Activated effector memory CD4-positive, alpha-beta T cell treated with Interleukin-2 at 50 U/mL for 16 hours (primary cell): ENCODE measurements at places on chromosomes 6 and 20.

DNA sequence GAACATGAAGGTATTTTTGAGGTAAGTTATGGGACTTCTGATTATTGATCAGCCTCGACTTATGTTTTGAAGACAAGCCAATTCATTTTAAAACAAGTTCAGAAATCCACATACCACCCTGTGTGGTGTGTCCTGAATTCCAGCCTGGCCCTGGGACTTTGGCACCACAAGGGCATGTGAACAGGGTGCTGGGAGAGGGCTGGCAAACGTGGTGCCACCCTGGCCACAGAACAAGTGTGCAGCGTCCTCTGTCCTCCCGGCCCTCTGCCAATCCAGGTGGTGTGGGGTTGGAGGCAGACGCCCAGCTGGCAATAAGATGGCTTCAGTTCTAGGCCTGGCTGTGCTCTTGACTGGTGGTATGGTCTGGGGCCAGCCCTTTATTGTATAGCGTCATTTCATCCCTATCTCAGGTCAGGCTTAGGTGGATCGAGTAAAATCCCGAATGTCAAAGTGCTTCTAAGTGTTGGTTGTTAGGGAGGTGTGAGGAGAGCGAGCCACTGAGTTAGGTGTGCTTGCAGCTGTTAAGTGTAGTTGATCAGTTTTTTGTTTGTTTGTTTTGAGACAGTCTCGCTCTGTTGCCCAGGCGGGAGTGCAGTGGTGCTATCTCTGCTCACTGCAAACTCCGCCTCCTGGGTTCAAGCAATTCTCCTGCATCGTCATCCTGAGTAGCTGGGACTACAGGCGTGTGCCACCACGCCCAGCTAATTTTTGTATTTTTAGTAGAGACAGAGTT lies 84.2 kb downstream of the RNF144B start:
- DNase-seq, result no peak

GRCh38 chr20:1619861-1620444 lies at the start of gene SIRPB1:
SIRPB1 (minus strand) TSS chr20:1620009; CDS start chr20:1619944, 65 bp downstream.
- no peak for DNase-seq

- no peak for DNase-seq
Observed at GRCh38 chr20:53711333-53712211, 117.9 kb upstream of the ZNF217 start.

- peak; percentile 35 for DNase-seq
Observed at GRCh38 chr6:32972353-32973143, 4.2 kb downstream of the BRD2 start.

DNA sequence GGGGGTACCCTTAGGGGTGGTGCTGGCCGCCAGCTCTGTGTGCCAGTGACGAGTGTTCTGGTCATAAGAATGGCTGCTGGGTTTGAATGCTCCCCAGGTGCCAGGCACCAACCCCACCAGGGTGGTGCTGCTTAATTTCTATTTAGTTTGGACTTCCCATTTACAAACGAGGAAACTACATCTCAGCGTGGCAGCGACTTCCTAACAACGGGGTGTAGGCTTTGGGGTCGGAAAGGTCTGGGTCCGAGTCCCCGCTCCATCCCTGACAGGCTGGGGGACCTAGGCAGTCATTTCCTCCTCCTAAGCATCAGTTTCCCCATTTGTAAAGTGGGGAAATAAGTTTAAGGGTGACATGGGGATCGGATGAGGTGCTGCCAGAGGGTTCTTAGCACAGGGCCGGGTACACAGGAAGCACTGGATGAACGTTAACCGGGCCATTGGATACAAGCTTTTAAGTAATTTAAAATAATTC lies 30.3 kb downstream of the CEBPB start:
- DNase-seq, result no peak

- no peak for DNase-seq
Observed at GRCh38 chr6:164097551-164098398, 683.3 kb downstream of the QKI start.

DNA sequence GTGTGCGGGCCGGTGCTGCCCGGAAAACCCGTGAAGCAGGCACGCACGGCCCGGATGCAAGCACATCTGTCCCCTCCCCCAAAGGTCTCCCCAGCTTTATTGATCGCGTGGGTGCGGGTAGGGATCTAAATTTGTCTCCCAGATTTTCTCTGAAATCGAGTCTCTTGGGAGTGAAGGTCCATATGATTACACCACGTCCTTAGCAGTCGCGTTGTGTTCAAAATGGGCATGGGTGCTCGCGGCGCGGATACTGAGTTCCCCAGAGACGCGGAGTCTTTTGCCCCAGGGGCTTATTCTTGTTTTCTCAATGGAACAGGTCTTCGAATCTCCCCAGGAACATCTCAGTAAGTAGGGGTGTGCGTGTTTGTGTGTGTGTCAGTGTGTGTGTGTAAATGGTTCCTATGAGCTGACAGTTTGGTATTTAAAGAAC lies 2.8 kb upstream of the ZNF292 start:
- no peak for DNase-seq

GRCh38 chr20:44810391-44811149 lies at the start of gene RIMS4:
RIMS4 (minus strand) TSS chr20:44810546; CDS start chr20:44810271, 275 bp downstream.
- no peak for DNase-seq

DNA sequence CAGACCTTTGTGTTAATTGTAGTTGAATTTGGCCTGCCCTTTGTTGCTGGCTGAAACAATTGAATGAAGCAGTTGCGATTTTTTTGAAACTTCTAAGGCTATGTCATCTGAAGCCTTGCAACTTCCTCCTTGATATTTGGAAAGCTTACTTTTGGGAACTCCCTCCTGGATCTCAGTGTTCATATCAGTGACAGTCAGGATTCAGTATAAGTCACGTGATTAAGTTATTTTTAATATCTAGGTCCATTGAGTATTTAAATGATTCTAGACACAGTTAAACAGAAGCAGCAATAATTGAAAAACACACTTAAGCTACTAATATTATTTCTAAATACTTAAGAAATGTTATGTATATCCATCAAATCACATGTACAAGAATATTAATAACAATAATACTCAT lies 951.3 kb downstream of the GRIK2 start:
- no peak for DNase-seq

GRCh38 chr6:166167258-166167731 lies 356 bp downstream of the TBXT start:
- DNase-seq, result no peak

DNA sequence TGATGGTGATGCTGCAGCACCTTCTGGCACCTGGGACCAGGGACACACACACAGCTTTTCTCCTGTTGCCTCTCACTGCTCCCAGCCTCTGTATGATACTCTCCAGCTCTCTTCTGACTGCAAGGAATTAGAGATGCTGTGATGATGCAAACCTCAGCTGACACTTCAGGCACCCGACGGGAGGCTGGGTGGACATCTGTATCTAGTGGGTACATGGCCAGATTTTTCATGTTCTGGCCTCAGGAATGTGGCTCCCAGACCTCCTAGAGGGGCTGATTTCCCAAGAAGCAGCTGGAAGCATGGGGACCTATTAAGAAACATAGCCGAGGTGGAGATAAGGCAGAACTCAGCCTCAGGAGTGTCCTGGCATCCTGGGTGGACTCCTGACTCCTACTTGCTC lies 6.8 kb upstream of the EPB41L1 start:
- no peak for DNase-seq

DNA sequence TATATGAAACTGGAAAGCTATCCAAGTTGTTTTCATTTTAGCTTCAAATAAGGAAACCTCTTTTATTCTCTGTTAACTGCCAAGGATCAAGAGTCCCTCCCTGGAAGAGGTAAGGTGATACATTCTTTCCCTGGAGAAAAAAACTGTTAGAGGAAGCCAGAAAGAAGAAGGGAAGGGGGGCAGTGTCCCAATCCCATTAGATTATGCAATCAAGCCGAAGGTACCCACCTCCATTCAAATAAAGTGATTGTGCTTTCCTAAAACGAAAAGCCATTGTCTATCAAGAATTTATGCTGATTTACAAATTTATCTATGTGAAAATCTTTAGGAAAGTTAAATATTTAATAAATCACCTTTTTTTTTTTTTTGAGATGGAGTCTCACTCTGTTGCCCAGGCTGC lies 9.5 kb upstream of the UQCC1 start:
- no peak for DNase-seq

GRCh38 chr6:149084026-149084425 lies 233.5 kb upstream of the TAB2 start:
- DNase-seq, result no peak

- DNase-seq, result peak; percentile 64
Observed at GRCh38 chr20:25407311-25408169, at the start of gene GINS1. GINS1 (plus strand) TSS chr20:25407673; CDS start chr20:25407821, 148 bp downstream.

- DNase-seq, result no peak
Observed at GRCh38 chr20:33948480-33948879, 45.2 kb upstream of the RALY start.

GRCh38 chr6:1087154-1087843 lies 224.6 kb upstream of the FOXQ1 start:
- DNase-seq, result no peak

DNA sequence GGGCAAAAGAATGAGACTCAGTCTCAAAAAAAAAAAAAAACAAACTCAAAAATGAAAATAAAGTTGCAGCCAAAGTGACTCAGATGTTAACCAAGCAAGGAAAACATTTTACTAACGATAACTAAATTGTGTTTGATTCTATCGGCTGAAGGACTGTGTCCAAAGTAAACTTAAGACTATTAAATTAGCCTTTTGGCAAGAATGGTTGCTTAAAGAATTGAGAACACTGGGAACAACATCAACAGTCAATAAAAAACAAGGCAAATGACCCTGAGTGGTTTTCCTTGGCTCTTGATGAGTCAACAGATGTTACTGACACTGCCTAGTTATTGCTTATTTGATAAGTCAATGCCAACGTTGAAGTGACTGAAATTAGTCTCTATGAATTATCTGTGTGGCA lies 36.7 kb downstream of the POU3F2 start:
- DNase-seq, result no peak

GRCh38 chr20:63142933-63143332 lies 73.0 kb downstream of the YTHDF1 start:
- DNase-seq, result no peak

- DNase-seq, result no peak
Observed at GRCh38 chr6:131331873-131332781, 196.9 kb downstream of the AKAP7 start.

DNA sequence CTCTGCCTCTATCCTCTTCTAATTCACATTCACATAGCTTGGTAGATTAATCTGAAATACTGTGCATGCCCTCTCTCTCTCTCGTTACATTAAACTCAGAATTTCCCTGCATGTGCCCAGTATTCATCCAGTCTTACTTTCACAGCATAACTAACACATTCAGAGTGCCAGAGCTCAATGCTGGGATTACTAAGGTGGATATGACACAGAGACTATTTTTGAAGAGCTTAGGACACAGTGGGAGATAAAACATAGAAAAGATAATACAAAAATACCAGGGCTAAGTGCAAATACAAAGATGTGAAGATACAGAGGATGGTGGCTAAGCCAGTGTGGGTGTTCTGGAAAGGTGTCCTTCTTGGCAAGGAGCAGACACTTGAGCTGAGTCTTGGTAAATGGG lies 6.3 kb downstream of the SYNE1 start:
- no peak for DNase-seq

DNA sequence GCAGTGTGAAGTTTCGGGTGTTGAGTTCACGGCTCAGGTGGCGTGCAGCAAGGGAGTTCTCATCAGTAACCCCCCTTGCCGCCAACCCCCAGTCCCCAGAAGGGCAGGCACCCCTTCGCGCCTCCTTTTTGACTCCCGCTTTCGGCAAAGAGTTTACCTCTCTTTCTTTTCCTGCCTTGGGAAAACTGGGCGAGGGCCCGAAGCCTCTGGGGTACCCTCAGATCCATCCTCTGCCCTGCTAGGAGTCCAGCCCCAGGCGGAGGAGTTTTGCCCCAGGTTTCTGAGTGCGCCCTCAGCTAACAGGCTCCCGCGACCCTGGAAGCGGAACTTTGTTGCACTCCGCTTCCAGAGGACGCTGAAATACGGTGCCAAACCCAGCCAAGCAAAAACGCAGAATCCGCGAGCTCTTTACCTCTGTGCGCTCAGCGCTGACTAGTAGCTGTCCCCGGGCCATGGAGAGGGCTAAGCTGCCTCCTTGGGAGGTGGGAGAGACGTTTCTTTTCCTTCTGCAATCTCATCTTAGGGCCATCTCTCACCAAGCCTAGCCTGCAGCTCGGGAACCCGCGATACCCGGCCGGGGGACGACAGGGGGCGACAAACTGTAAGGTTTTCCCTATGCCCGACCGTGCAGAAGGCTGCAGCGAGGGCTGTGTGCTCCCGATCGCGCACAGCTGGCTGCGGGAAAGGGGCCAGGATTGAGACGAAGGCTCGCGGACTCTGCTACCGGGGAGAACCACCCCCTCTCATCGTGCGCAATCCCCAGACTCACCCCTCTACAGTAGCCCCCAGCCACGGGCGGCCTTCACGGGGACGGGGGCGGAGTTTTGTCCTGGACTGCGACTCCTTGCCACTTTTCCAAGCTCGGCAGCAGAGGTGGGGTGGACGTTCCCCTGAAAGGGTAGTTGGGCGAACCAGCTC lies 2.7 kb upstream of the PAX1 start:
- no peak for DNase-seq
